ENCODE measurements at places on chromosomes 16 and 17. TPM values are rescaled to one million over a fixed set of nuclear protein-coding genes. Genes with fewer than 3 reads are reported as not detected.

Gene CCL4
- not detected for total RNA-seq

Gene CDH3
- total RNA-seq: 142 TPM

Gene ST3GAL2
- total RNA-seq: 39.3 TPM

Gene ADGRG3
- 0.15 TPM for total RNA-seq

DNA sequence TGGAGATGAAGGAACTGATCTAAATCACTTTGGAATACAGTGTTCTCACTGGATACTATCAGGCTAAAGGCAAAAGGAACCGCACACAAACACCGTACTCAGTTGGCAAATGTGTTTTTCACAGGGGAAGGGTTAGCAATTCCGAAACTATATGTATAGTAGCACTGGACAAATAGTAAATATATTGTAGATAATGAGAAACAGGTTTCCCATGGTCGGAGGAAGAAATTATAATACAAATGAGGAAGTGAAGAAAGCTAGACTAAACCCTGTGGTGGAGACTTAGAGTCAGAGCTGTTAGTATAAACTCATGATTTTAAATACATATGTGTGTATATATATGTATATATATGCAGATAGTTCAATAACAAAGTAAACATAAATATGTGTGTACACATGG lies 414.1 kb upstream of the SALL1 start:
- no peak for DNase-seq

GRCh38 chr16:10465821-10466220 lies 80.0 kb downstream of the ATF7IP2 start:
- DNase-seq: no peak

DNA sequence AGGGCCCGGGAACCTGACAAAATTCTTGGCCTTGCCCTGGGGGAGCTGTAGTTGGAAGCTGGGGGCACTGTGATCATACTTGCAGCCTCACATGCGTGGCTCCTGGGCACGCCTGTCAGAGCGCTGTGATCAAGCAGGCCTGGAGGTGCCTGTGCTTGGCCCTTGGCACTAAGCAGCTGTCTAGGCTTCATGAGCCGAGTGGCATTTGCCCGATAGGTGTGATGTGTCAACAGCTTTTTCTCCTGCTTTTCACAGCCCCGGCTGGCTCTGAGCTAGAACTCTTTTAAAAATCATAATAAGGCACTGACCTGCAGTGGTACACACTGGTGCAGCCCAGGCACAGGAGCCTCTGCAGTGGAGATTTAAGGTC lies 113.8 kb downstream of the SOCS1 start:
- no peak for DNase-seq

GRCh38 chr16:2884041-2884451 lies 1.0 kb downstream of the FLYWCH2 start:
- DNase-seq: no peak

DNA sequence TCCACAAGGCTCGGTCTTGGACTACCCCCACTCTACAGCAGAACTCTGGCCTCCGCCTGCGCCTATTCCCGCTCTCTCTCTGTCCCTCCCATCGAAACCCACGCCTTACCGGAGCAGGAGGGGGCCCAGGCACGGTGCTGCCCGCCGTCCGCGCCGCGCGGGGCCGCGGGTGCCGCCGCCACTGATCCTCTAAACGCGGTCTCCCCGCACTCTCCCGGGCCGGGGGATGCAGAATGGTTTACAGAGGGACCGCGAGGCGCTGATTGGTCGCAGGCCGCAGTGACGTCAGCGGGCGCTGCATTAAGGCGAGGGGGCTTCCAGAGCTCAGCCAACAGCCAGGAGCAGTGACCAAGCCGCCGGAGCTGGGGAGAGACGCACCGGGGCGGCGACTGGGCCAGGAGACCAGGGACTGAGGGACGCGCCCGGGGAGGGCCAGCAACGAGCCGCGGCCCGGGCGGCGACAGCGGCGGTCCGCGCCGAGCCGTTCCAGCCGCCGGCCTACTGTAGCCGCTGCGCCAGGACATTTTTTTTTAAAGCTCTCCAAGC lies 747 bp upstream of the LHX1 start:
- no peak for DNase-seq

DNA sequence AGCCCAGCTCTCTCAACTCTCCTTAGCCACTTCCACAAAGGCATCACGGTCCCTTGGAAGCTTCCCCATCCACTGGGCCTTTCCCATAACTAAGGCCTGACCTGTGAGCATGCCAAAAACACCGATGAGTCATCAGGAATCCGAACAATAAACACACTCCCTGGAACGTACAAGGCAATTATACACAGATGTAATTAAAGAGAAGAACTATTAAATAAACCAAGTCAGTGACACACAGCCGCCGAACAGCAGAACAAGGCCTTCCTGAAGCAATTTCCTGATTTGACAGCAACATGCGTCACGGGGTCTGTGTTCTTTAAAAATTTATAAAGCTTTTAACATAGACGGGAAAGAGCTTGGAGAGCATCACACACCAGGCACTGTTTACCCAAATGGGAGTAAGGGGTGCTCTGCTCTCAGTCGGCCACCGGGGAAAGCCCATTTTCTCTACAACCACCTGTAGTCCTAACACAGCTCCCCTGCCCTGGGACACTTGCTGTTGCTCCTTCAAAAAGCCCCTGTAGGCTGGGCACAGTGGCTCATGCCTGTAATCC lies 29.4 kb downstream of the COG7 start:
- DNase-seq: no peak

DNA sequence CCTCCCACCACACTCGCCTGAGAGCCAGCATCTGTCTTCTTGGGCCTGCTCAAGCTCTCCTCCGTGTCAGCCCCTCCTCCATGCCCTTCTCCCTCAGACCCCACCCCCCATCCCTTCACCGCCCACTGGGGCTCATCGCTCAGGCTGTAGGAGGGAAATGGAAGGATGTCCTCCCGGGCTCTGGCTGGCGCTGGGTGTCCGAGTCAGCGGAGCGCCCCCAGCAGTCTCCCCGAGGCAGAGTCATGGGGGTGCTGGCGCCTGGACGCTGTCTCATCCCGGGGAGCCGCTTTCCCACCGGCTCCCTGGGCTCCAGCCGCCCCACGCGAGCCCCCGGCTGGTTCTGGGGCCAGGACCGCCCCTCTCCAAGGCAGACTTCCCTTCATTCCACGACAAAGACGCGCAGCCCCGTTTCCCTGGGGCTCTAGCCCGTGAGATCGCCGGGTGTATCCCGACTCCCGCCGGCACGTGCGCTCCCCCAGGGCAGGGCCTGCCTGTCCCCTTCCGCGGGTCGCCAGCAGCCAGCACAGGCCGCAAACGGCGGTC lies 428 bp upstream of the ANTKMT start:
- no peak for DNase-seq

GRCh38 chr17:34798581-34798980 lies 162.7 kb downstream of the CCT6B start:
- DNase-seq: no peak

Gene DPEP1
- total RNA-seq: 2.5 TPM

GRCh38 chr17:17844500-17844899 lies 7.7 kb upstream of the SREBF1 start:
- no peak for DNase-seq

DNA sequence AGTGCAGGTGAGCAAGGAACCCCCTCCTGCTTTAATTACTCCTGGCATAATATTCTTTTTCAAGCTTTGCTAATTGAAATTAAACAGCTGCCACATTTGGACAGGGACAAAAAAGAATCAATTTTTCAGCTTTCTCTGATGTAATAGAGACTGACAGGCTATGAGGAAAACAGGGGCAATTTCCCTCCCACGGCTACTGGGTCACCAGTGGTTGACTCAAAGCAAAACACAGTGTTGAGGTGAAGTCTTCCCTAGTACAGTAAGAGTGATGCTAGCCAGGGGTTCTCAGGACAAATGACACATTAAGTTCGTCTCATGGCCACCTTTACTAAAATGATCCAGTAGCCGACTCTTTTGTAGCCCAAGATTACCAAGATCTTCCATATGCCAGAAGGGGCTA lies 38.6 kb upstream of the PMFBP1 start:
- no peak for DNase-seq

Gene TMEM238L
- total RNA-seq: not detected

Gene KCNJ2
- total RNA-seq: 0.59 TPM

- no peak for DNase-seq
These were observed 11.1 kb upstream of the TFAP4 start for GRCh38 chr16:4283939-4284338.

GRCh38 chr17:64240741-64241347 lies 22.2 kb downstream of the TEX2 start:
- DNase-seq: no peak

DNA sequence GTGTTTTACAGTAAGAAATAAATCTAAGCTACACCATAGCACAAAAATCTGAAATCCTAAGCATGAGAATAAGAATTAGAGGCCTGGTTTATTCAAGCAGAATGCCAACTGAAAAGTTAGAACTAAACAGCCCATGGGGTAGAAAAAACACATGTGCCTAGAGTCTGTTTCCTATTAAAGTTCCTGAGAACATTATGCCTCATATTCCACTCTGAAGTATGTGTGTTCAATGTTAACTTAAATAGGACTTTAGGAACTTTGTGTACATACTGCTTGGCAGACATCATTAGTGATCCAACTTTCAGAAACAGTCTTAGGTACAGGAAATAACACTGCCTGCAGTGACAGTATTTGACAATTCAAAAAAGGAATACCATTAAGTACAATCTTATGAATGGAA lies 18.2 kb downstream of the HEATR6 start:
- DNase-seq: no peak

GRCh38 chr17:59829217-59830006 lies 63.3 kb downstream of the TUBD1 start:
- DNase-seq: no peak

DNA sequence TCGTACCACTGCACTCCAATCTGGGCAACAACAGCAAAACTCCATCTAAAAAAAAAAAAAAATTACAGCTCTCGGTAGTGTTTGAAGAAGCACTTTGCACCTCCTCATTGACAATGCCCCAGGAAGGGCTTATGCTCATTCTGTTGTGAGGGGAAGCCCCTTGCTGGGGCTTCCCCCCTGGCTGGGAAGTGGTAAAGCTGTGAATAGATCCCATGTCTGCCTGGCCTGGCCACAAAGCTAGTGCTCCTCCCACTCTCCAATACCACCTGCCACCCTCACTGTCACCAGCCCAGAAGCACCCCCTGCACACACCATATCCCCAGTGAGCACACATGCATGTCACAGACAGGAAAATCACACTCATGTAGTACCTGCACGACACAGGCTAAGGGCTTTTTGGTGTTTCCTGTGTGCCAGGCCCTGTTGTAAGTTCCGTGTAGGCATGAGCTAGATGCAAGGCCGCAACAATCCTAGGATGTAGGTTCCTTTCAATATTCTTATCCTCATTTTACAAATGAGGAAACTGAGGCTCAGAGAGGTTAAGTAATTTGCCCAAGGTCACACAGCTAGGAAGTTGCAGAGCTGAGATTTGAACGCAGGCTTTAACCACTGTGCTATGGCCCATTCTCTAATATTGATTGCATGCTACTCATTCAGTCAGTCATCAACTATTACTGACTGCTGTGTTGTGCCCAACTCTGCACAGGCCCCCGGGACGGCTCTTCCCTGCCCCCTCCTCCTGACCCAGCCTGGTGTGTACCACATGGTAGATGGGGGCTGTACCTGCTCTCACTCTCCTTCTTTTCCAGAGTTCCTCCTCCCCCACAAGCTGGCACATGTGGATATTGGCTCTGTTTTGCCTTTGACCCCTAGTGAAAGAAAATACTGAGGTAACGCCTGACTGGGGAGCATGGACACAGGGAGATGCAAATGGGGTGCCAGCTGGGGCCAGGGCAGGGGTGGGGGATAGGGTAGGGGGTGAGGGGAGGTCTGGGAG lies 11.9 kb upstream of the COL1A1 start:
- DNase-seq: no peak

- DNase-seq: no peak
These were observed 9.6 kb downstream of the CTRB1 start for GRCh38 chr16:75228143-75228976.

- peak; percentile 76 for DNase-seq
These were observed 3.4 kb downstream of the MIF4GD start for GRCh38 chr17:75267411-75268232.

DNA sequence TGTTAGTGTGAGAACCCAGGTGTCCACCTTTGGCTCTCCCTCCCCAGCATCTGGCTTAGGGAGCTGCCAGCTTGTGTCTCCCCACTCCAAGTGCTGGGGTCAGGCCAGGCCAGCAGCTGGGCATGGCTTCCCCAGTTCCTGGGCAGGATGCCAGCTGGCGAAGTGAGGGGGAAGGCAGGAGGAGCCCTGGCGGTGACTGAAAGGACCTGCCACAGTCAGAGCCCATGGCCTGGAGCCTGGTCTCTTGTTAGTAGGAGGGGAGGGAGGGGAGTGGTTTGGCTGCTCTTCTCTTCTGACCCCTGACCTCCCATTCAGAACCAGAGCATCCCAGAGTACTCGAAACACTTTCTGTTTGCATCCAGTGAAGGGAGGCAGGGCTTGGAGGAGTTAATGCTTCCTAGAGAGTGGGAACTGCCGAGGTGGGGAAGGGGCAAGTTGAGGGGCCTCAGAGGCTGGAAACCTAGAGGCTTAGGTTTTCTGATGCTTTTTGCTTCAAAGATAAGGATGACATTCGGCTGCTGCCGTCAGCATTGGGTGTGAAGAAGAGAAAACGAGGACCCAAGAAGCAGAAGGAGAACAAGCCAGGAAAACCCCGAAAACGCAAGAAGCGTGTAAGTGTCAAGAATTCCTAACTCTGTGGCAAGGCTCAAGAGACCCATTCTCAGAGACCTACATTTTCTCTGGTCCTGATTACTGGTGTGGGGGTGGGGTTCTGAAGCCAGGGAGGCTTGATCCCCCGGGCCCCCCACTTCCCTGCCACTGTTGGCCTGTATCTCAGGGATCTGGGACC lies 772 bp downstream of the CHD3 start:
- no peak for DNase-seq

- no peak for DNase-seq
These were observed 1.2 kb upstream of the ZMYND15 start for GRCh38 chr17:4738136-4739121.

- DNase-seq: no peak
These were observed 47.9 kb upstream of the NLK start for GRCh38 chr17:27994586-27994985.

GRCh38 chr17:51524524-51524923 lies 264.2 kb downstream of the UTP18 start:
- DNase-seq: no peak

Gene KRT31
- not detected for total RNA-seq

Gene TMEM100
- 0.48 TPM for total RNA-seq

Gene KRT12
- not detected for total RNA-seq

Gene DNAI2
- not detected for total RNA-seq

Gene CASKIN1
- total RNA-seq: 6.4 TPM

DNA sequence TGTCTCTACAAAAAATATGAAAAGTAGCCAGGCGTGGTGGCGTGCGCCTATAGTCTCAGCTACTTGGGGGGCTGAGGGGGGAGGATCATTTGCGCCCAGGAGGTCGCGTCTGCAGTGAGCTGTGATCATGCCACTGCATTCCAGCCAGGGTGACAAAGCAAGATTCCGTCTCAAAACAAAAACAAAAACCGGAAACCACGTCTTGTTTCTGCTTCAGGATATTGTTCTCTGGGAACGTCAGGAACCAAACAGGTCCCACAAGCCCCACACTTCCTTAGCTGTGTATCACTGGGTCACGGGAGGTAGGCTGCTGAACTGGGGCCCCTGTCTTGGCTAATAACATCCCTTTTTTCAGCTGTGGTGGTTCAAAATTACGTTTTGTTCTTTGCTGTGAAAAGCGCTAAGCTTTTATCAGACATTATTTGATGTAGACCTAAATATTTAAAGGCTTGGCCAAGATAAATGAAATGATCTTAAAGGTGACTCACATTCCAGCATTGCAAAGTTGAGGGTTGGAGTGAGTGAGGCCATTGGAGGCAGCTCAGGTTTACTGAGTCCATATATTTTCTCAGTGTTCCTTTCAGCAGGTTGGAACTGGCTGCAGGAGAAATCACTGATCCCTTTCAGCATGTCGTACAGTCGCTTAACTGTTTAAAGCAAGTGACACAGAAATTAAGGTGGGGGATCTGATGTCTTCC lies 16.4 kb upstream of the SEC14L1 start:
- no peak for DNase-seq
